ENCODE measurements at places on chromosomes 2 and 18.
A peak's percentile ranks its signal among the peaks of the same experiment; 100 is the strongest.

GRCh38 chr2:223797811-223798721 lies 39.3 kb downstream of the AP1S3 start:
- peak; percentile 81 for DNase-seq

- no peak for DNase-seq
Observed at GRCh38 chr18:44915661-44916060, 235.0 kb downstream of the SETBP1 start.

GRCh38 chr18:54440292-54440691 lies 82.6 kb downstream of the C18orf54 start:
- no peak for DNase-seq

GRCh38 chr18:32391126-32391525 lies 79.6 kb downstream of the GAREM1 start:
- DNase-seq, result no peak

DNA sequence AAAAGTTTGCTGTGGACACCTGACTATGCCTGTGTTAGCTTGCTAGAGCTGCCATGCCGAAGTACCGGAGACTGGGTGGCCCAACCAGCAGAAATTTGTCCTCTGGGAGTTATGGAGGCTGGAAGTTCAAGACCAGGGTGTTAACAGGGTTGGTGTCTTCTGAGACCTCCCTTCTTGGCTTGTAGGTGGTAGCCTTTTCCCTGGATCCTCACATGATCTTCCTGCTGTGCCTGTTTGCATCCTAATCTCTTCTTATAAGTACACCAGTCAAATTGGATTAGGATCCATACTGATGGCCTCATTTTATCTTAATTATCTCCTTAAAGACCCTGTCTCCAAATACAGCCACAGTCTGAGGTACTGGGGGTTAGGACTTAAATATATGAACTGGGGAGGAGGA lies 845 bp downstream of the TMEM177 start:
- no peak for DNase-seq

GRCh38 chr2:45009303-45009927 lies at the start of gene SIX2:
TSS of gene SIX2 (minus strand) at chr2:45009452. CDS start at chr2:45009110, 342 bp downstream.
- peak; percentile 97 for DNase-seq

- DNase-seq, result no peak
Observed at GRCh38 chr2:14952400-14952963, 320.0 kb downstream of the LRATD1 start.

- DNase-seq, result no peak
Observed at GRCh38 chr18:13289481-13290205, 71.1 kb downstream of the LDLRAD4 start.

GRCh38 chr2:85846411-85846810 lies 42.4 kb downstream of the ST3GAL5 start:
- no peak for DNase-seq

DNA sequence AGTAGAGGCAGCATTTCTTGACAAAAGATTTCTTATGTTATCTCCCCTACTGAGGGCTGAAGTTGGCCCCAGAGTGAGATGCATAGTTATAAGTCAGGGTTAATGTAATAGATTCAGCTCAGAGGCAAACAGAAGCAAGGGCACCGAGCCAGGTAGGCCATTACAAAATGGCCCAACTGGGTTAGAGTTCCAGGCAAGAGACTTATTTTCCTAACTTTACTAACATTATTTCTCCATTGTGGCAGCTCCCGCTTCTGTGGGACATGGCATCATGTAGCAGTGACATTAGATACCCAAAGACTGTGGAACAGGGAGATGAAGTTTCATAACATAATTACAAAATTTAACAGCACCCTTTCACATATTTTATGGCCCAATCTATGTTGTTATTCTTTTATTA lies 27.1 kb downstream of the TSPYL6 start:
- DNase-seq, result no peak

DNA sequence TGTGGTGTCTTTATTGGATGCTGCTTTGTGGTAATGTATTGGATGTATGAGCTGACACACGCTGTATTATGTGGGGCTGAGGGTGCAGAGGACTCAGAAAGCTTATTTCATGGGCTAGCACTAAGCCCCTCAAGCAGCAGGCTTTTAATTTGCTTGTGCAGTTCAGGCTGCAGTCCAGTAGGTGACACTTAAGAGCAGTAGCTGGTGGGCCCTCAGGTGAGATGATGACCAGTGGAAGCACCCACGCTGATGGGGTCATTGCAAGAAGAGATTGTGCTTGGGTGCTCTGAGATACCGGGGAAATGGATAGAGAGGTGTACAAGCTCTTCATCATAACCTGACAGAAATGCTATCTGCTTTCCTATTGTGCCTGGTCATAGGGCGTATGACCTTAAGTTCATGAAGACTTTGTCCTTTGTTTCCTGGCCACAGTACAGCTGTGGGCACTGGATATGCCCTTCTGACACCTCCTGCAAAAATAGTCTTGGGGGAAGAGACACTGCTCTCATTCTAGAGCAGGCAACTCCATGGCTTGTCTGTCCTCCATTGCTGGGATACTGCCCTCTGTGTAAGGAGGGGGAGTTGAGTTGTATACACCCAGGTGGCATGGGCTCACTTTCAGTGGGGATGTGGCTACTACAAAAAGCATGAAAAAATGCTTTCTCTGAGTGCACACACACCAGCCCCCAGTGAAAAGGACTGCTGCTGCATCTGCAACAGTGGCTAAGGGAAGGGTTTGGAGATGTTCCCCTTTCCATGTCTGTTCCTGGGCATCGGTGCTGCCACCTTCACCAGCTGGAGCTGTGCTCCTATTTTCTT lies 205.7 kb upstream of the ZSWIM2 start:
- no peak for DNase-seq

GRCh38 chr2:223613017-223613950 lies 11.1 kb upstream of the SCG2 start:
- peak; percentile 98 for DNase-seq

DNA sequence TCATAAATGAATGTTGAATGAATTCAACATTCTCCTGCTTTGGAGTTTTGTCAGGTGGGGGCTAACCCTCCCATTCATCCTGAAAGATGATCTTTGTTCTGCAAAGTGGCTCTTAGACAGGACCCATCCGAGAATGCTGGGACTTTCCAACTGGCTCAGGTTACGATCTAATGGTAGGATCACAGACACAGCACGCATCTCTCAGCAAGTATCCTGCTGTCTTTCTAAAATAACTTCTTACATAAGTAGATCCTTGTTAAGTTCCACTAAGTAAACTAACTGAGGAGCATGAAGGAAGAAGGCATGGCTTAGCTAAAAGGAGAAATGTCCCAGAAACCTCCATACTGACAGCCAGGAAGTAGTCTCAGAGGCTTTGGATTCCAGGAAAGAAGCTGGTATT lies 23.7 kb downstream of the CYP27A1 start:
- peak; percentile 55 for DNase-seq

DNA sequence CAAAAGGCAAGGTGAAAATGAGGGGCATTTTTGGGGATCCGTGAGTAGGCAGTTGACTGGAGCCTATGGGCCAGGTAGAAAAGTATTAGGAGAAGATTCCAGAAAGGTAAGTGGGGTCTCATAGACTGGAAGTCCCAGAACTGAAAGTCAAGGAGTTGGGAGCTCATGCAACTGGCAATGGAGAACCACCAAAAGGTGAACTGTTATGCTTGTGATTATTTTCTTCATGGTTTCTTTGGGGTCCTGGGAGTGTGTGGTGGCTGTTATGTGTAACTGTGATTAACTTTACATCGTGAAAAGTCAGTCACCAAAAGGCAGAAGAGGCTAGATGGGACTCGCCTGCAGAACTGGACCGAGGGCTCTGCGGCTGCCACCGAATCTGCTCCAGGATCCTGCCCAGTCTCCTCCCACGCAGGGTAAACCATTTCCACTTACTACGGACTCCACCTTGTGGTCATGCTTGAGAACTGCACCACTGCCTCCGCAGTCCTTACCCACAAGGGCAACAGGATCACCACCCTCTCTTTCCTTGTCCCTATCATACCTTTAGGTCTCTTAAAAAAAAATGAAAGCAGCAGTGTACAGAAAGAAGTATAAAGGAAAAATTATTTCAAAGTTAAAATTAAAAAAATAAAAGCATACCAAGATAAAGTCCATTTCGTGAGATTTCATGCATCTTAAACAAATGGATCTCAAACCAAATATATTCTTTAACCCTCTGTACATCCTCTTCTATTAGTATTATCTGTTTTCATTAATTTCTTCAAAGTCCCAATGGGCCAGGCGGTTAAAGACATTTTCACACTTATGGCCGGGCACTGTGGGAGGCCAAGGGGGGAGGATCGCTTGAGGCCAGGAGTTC lies 15.6 kb upstream of the CEP68 start:
- DNase-seq, result peak; percentile 88

DNA sequence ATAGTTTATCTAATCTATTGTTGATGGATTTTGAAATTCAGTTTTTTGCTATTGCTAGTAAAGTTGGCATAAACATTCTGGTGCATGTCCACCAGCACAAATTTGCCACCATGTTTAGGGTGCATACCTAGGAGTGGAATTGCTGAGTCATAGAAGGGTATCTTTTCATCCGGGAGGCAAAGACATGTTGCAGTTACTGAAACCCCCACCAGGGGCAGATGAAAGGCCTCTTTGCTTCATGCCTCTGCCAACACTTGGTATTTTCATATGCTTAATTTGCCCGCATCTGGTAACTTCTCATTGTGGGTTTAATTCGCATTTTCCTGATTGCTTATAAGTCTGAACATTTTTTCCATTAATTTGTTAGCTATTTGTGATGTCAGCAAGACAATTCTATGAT lies 8.2 kb downstream of the DCC start:
- DNase-seq, result peak; percentile 62

GRCh38 chr2:68745006-68745405 lies 10.4 kb downstream of the ARHGAP25 start:
- DNase-seq, result no peak

DNA sequence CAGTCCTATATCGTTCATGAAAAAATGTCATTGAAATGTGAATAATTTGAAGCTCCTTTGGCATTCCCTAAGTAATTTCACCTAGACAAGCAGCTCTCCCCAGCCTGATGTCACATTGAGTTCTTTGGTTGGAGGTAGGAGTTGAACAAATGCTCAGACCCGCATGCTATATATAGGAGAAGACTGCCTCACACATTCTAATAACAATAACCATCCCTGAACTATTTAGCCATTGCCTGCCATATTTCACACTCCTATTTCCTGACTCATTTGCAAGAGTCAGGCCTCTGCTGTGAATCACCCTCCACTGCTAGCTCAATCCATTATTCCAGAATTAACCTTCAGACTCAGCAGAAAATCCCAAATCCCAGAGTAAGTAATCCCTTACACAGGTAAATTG lies 256.6 kb upstream of the ACVR2A start:
- no peak for DNase-seq

GRCh38 chr2:241905716-241906377 lies 36.3 kb downstream of the RTP5 start:
- DNase-seq, result no peak

- DNase-seq, result no peak
Observed at GRCh38 chr2:45259547-45260160, 250.4 kb upstream of the SIX2 start.

- DNase-seq, result no peak
Observed at GRCh38 chr2:210215120-210215519, 10.1 kb downstream of the ACADL start.

DNA sequence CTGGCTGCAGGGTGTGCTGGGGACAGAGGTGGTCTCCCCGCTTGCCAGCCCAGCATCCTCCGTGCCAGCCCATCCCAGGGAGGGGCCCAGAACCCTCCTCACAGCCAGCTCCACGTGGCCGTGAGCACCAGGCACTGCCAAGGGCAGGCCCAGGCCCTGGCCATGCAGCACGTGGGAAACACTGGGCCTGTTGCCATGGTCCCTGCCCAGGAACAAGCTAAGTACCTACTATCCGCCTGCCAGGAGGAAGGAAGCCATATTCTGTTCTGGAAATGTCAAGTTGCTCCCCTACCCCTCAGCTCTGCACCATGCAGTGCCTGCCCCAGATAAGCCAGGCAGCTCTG lies 250.6 kb downstream of the CYP26B1 start:
- DNase-seq, result no peak

- DNase-seq, result no peak
Observed at GRCh38 chr18:3219241-3219630, 532 bp downstream of the MYOM1 start.

GRCh38 chr2:240368781-240369331 lies 66.6 kb upstream of the GPC1 start:
- no peak for DNase-seq

GRCh38 chr2:239640676-239641578 lies 240.1 kb upstream of the HDAC4 start:
- DNase-seq, result no peak

DNA sequence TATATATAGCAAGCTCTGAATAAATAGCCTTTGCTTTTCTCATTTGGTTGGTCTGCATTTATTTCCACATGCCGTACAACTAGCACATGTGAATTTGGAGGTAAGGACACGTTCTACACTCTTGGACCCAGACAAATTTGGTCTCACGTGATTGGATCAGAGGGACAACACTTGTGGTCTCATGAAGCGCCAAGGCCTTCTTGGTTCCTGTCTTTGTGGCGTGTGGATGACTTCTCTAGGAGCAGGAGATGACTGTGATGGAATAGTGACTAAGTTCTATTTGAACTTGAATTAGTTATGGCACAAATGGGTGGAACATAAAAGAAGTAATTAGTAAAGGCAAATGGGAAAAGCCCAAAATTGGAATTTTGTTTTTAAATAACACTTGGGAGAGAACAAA lies 206.9 kb downstream of the BCL2 start:
- no peak for DNase-seq

DNA sequence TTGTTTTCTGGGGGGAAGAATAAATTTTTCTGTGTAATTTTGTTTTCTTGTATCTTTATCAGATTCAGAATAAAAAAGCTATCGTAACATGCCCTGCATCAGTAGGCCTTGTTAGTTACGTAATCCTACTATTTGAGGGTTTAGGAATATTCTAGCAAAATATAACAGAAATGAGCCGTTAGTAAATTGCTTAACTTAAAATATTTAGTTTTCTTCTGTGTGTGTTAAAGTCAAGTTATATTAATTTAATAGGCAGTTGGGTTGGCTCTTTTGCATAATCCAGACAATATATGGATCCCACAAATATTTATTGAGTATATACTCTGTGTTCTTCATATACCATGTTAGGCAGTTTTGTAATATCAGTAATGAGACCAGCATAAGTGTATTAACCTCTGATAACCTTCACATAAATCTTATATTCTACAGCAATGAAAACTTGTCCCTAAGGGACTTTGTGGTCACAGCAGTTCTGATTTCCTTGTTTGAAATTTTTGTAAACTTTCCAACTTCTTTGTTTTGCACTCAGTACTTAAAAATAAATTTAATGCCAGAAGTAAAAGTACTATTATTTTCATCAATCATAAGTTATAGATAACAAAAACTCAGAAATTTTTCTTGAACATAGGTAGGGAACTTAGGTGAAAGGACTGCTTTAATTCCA lies 151.9 kb downstream of the FMNL2 start:
- DNase-seq, result no peak

- DNase-seq, result no peak
Observed at GRCh38 chr2:128421861-128422311, 103.2 kb upstream of the HS6ST1 start.

- DNase-seq, result no peak
Observed at GRCh38 chr2:95087379-95087778, 34.2 kb downstream of the MRPS5 start.

- DNase-seq, result no peak
Observed at GRCh38 chr2:62071126-62071598, 124.8 kb upstream of the B3GNT2 start.

All from A673 (cell line).